ENCODE measurements at places on chromosomes 6 and 20.

DNA sequence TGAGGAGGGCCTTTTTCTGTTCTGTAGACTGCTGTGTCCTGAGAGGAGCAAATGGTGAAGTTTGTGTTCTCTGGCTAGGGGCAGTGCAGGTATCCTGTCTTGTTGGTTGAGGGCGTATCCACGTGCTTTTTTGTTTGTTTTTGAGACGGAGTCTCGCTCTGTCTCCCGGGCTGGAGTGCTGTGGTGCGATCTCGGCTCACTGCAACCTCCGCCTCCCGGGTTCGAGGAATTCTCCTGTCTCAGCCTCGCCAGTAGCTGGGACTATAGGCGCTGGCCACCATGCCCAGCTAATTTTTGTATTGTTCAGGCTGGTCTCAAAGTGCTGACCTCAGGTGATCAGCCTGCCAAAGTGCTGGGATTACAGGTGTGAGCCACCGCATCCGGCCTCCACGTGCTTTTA, 10.8 kb upstream of the PXDC1 start:
- DNase-seq = no peak

DNA sequence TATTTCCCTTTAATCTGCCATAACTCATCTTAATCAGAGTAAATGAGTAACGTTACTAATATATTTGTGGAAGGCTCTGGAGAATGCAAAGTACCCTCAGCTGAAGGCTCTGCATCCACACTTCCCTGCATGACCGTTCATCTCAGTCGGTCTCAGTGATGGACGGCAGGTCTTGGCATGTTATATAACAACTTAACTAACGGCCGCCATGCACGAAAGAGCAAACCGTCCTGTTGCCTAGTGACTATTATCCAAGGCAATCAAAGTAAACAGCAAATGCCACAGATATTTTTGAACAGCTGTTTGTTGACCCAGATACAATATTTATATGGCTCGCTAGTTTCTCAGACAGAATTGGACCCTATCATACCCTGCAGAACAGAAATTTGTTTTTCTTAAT, 194.9 kb upstream of the SMLR1 start:
- DNase-seq = no peak

DNA sequence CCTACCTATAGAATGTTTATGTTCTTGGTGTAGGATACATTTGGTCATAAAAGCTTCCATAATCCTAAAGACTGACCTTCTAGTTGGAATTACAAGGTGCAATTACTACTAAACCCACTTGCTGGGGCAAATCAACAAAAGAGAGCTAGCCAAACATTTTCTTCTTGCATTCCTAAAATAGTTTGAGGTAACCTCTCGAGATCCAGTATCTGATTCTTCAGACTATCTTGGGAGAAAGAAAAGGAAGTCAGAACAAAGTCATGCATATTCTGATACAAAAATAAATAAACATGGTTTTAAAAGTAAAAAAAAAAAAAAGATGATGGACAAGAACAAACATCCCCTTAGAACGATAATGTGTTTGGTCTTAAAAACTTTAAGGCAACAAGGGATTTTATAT, 294.2 kb upstream of the RSPO3 start:
- no peak for DNase-seq

DNA sequence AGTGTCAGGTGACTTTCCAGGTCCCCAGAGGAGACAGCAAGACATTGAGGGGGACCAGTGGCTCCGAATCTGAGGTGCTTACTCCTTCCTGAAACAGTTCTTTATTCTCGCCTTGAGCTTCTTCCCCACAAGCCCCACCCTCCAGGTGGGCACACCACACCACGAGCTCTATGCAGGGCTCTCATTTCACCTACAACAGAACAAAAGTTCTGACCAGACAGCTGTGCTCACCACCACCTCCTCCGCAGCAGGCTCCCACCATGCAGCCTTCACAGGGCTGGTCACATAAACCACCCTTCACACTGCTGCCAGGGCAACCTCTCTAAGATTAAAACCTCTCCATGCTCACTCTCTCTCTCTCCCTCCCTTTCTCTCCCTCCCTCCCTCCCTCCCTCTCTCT, 384.5 kb upstream of the ARID1B start:
- no peak for DNase-seq

- DNase-seq = no peak
Observed at GRCh38 chr6:122651604-122652003, 41.4 kb downstream of the PKIB start.

DNA sequence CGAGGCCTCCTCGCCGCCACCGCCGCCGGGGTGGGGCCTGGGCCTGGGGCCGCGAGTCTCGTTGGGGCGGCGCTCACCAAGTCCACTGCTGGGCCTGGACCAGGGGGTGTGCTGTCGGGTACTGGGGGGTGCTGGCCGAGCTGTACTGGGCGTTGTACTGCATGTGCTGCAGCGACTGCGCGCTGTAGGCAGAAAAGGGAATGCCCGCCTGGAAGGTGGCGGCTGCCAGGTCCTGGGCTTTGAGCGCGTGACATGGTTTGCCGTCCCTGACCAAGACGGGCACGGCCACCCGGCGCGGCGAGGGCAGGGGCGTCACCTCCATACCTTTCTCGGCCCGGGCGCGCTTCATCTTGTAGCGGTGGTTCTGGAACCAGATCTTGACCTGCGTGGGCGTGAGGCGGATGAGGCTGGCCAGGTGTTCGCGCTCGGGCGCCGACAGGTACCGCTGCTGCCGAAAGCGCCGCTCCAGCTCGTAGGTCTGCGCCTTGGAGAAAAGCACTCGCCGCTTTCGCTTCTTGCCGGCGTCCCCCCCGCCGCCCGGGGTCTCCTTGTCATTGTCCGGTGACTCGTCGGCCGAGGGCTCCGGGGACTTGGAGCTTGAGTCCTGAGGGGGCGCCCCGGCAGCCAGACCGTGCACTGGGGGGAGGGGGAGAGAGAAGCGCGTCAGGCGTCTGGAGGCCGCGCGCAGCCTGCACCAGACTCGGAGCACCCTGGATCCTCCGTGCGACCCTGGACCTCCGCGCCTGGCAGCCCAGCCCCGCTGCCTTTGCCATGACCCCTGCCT, 1.8 kb downstream of the NKX2-2 start:
- no peak for DNase-seq

GRCh38 chr6:137390334-137390733, 103.9 kb downstream of the OLIG3 start:
- DNase-seq = no peak

DNA sequence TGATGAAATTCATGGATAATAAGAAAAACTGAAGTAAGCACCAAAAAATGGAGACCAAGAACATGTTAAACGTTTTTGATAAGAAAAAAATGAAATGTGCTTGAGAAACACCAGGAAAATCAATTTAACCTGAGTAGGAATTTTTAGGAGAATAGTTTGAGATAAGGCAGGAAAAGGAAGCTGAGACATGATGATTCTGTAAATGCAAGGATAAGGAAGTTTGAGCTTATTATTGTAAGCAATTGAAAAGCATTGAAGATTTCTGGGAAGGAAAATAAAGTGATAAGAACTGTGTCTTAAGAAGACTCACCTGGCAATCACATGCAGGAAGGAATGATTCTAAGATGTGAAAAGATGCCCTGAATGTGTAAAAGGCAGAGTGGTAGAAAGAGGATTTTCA, 66.6 kb downstream of the ALDH8A1 start:
- no peak for DNase-seq

- DNase-seq = no peak
Observed at GRCh38 chr6:18022398-18023231, 35.2 kb upstream of the KIF13A start.

- no peak for DNase-seq
Observed at GRCh38 chr6:137086031-137086430, 41.3 kb upstream of the IL20RA start.

DNA sequence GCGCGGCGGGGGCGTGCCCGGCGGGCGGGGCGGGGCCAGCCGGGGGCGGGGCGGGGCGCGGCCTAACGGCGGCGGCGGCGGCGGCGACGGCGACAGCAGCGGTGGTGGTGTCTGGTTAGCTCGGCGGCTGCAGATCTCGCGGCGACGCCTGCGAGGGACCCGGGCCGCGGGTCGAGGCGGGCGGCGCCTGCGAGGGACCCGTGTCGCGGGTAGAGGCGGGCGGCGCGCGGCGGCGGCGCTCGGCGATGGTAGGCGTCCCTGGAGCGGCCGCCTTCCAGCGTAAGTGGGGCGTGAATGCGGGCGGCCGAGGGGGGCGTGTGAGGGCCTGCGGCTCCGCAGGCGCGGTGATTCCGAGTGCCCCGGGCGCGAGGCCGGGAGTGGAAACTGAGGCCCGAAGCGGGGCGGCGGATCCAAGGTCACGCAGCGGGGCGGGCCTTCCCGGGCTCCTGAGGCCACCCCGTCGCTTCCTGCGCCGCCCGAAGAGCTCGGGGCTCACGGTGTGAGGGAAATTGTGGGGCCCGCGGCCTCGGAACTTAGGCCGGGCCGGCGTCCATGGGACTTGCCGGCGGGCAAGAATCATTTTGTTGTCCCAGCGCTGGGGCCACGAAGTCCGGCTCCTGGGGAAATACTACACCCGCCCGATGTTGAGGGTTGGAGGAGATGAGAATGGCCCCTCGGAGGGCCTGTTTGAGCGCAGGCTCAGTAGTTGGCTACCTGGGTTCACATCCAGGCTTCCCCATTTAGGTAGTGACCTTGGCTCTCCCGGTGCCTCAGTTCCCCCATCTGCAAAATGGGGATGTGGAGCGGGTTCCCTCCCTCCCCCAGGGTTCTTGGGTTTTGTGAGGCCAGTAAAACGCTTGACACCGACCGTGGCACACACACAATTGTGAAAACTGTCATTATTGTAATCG, at the start of gene CBFA2T2:
Gene CBFA2T2 (plus strand): TSS at position 74 of the 911 bp plus-strand sequence. CDS start 172 bp downstream, at position 246.
- no peak for DNase-seq

DNA sequence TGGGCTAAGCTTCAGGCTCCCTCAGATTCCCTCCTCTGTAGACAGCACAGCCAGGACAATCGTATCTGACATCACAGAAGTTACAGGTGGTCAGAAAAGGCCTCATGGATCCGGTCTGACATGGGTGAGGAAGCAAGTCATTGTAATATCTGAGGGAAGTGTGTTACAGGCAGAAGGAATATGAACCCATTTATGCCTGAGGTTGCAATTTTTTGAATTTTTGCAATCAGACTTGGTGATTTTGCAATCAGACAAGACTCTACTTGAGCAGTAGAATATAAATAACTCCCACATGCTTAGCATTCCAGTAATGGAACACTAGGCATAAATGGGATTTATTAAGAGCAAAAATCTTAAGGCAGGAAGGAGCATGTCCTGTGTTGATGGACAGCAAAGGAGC, 52.1 kb downstream of the CBLN4 start:
- DNase-seq = no peak

DNA sequence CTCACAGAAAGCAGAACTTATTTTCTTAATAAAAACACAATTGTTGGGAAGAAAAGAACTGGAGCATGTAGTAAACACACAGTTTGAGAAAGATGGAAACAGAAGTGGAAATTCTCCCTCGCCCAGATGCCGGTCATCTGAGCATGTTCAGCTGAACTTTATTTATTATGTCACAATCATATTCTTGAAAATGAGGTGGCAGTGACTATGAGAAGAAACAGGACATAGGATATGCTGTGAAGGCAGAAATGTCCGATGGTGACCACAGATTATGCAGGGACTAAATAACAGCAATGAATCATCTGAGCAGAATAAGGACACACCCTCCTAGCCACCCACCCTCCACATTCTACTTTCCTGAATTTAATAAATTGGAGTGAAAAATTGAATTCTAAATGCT, 425.3 kb upstream of the NOX3 start:
- no peak for DNase-seq

GRCh38 chr6:156347246-156347645, 429.9 kb upstream of the ARID1B start:
- no peak for DNase-seq

- no peak for DNase-seq
Observed at GRCh38 chr6:47377971-47378370, 68.3 kb upstream of the TNFRSF21 start.

GRCh38 chr20:5192570-5193431, 66.0 kb downstream of the CDS2 start:
- no peak for DNase-seq

DNA sequence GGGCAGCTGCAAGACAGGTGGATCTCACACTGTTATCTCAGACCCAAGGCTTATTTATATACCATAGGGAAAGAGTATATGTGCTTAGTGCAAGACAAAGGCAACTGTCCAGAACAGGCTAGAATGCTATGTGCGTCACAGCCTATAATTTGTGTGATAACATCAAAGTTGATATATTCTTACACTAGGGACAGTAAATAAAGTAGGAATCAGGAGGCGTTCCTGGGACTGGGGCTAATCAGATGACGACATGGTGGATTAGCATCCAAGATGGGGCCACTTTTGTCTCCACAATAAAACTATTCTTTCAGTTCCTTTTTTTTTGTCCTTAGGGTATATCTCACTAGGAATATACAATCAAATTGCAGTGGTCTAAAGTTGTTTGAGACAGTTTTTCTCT, 54.9 kb upstream of the IER3 start:
- no peak for DNase-seq

DNA sequence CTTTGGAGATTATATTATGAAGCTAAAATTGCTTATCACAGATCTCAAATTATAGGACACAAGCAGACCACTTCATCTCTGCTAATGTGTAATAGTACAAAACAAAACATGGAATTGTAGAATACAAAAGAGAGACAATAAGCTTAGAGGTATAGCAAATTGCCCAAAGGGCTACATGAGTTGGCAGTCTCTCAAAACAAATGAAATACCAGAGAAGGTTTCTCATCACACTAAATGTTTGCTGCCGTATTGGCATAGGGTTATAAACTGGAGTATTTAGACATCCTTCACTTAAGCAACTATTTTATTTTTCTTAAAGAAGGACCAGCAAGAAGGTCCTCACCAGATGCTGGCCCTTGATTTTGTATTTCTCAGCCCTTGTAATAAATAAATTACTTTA, 5.9 kb upstream of the EYA4 start:
- no peak for DNase-seq

GRCh38 chr20:32634041-32634805, 39.5 kb downstream of the C20orf203 start:
- DNase-seq = no peak

GRCh38 chr6:124420116-124420840, 542.0 kb upstream of the RNF217 start:
- DNase-seq = no peak

DNA sequence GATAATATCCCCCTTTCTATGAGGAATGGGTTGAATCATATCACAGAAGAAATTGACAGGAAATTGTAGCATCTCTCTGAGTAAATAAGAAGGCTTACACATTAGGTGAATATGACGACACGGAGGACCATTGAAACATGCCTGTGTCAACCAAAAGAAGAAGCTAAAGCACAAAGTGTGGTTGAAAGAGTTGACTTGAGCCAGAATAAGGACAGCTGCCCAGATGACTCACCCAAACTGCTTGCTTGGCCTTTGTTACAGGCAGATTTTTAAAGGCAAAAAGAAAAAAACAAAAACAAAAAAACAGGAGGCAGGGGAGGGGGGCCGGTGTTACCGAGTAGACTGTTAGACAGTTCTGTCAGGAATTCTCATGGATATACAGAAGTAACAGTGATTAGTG, 129.8 kb upstream of the EDN1 start:
- DNase-seq = peak; percentile 26

- no peak for DNase-seq
Observed at GRCh38 chr6:154414021-154414813, 57.6 kb upstream of the IPCEF1 start.

GRCh38 chr6:25050356-25050755, 114.6 kb upstream of the RIPOR2 start:
- peak; percentile 82 for DNase-seq

GRCh38 chr20:5315807-5316187, 957 bp downstream of the PROKR2 start:
- DNase-seq = no peak
